GM04504 (cell line): ENCODE measurements at places on chromosomes 12 and 14.

DNA sequence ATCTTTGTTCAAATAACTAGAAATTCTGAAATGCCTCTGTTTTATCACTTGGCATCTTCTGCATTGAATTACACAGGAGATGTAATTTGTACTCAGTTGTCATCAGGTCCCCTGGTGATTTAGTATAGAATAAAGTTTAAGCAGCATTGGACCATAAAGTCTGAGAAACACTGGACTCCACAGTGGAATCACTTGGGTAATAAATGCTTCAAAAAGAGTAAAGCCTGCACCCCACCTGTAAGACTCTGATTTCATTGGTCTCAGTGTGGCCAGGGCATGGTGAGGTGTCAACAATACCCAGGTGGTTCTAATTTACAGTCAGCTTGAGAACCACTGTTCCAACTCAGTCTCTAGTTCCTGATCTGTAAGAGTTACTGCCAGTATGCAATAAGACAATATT, 148.9 kb downstream of the ITPR2 start:
- no peak for DNase-seq

DNA sequence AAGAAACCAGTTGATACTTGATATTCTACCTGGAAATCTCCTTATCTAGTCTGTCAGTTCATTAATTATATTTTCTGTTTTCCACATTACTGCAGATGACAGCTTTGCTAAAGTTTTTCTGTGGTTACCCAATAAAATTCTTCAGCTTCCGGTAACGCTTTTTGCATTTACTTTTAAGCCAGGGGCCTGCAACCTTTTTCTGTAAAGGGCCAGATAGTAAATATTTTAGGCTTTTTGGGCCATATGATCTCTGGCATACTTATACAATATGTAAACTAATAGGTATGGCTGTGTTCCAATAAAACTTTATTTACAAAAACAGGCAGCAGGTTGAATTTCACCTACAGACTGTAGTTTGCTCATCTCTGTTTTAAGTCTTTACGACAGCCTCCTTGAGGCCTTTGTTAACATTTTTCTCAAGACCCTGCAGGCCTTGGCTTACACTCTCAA, 48.3 kb downstream of the SPATS2 start:
- no peak for DNase-seq

DNA sequence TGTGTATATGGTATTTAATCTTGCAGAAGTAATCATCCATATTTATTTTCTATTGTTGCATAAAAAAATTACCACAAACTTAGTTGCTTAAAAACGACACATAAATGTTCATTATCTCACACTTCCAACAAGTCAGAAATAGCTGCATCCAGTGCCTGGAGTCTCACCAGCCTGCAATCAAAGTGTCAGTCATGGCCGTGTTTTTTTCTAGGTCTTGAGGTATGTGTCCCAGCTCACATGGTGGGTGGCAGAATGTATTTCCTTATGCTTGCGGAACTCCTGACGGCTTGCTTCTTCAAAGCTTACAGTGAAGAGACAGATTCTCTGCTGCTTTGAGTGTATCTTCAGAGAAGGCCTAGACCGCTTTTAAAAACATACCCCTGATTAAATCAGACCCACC, 670.2 kb upstream of the LMO3 start:
- DNase-seq: no peak

GRCh38 chr12:116595186-116595585, 36.0 kb downstream of the MAP1LC3B2 start:
- peak; percentile 59 for DNase-seq

DNA sequence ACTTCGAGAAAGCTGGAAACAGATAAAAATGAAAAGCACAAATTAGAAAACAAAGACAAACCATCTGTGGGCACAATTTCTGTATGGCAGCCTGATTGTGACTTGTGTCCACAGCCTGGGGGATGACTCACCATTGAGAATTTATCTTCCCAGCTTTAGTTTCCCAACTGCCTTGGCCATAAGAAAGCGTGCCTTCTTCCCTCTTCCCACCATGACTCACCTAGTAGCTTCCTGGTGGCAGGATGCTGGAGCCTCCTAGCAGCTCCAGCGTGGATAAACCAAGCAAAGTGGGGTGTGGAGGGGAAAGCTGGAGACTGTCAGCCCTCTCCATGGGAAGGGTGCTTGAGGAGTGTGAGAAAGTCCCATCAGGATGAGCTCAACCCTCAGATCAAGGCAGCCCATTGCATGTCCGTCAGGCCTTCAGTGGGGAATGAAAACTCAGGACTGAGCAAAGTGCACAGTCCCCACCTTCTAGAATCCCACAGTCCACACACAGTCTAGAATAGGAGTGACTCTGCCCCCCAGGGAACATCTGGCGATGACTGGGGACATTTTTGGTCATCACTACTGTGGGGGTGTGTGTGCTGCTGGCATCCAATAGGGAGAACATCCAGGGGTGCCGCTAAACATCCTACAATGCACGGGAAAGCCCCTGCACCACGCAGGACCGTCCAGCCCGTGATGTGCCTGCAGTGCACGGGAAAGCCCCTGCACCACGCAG, 22.4 kb upstream of the SERPINA6 start:
- peak; percentile 92 for DNase-seq

GRCh38 chr14:92514844-92515514, 1.4 kb downstream of the RIN3 start:
- DNase-seq: no peak

- no peak for DNase-seq
Observed at GRCh38 chr14:85413836-85414526, 116.0 kb upstream of the FLRT2 start.

GRCh38 chr12:129052373-129052772, 199.1 kb downstream of the GLT1D1 start:
- no peak for DNase-seq

DNA sequence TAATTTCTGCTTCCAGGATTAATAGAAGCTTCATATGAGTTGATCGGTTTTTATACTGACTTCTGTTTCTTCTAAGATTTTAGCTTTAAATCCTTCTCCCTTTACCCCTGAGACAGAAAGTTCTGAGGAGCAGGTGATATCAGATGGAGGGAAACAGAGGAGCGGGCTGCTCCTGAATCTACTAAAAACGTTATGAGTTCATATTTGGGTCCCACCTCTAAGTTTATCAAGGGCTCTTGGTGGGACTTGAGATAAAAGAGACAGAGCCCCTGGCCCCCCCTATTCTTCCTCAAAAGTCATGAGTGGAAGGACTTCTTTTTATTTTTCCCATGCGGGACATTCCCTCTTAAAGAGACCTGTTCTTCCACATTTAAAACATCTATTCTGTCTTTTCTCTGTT, 23.8 kb downstream of the CLEC2A start:
- DNase-seq: no peak

DNA sequence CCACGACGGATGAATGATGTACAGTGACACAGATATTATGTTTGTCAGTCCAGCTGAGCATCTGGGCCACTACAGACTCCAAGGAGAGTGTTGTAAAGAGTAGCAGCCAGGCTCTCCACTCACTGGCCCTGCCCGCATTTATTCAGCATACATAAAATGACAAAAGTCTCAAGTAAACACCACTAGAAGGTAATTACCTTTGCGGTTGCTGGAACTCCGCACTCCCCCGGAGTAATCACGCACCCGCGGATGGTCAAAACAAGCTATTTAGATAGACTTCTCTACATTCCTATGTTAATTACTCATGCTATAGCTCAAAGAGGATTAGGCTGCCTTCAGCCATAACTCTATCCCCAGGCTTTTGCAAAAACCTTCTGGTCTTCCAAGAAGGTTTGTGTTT, 18.8 kb upstream of the STRAP start:
- no peak for DNase-seq

GRCh38 chr12:132899033-132899432, 11.6 kb upstream of the CHFR start:
- DNase-seq: no peak

GRCh38 chr12:89353188-89353822, 1.0 kb upstream of the DUSP6 start:
- peak; percentile 31 for DNase-seq

GRCh38 chr14:62532181-62532580, 513.1 kb downstream of the KCNH5 start:
- DNase-seq: no peak

DNA sequence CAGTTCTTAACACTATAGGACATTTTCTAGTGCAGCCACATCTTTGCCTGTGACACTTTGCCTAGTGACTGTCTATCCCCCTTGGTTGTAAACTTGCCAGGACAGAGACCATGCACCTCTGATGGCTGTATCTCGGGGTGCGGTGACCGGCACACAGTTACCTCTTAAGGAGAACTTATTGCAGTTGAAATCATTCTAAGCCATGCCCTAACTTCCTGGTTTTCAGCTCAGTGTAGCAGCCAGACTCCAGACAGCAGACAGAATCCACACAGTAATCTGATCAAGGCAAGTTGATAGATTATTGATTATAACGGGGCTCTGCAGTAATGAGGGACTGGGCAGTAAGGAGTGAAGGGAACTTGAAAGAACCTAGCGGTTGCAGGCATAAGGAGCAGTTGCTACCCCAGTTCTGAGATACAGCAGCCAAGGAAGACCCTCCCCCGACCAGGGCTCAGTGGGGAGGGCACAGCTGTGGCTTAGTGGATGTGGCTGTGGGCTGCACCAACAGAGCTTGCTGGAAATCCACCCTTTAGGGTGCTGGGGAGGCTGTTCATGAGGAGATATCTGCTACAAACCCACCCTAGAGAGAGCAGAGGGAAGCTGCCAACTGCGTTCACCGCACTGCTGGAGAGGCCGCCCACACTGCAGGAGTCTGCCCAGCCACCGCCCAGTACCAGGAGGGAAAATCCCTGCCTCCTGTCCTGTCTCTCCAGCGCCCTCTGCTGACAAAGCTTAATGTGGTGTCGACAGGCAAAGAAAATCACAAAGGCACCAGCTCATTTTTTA, 58.2 kb upstream of the BEGAIN start:
- peak; percentile 43 for DNase-seq

DNA sequence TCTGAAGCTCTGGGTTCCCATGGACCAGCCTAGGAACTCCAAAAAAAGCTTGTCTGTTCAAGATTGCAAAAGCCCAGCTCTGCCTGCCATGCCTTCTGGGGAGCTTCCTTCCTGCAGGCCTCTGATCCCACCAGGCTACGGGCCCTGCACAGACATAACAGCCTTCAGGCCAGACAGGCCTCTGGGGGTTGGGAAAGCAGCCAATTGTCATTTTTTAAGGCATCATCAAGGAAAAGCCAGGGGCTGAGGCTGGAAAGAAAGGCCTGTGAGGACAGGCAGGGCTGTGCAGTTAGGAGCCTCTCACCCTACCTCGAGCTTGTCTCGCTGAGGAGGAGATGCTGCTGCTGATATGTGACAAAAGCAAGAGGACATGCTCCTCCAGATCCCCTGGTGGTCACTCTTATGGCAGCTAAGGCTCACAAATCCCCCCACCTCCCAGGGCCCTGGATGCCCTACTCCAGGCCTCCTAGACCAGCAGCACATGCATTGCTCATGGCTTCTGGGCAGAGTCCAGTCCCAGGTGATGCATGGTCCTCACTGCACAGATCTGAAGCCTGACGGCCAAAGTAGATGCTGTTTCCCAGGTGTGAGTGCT, 2.9 kb downstream of the TMEM229B start:
- no peak for DNase-seq

DNA sequence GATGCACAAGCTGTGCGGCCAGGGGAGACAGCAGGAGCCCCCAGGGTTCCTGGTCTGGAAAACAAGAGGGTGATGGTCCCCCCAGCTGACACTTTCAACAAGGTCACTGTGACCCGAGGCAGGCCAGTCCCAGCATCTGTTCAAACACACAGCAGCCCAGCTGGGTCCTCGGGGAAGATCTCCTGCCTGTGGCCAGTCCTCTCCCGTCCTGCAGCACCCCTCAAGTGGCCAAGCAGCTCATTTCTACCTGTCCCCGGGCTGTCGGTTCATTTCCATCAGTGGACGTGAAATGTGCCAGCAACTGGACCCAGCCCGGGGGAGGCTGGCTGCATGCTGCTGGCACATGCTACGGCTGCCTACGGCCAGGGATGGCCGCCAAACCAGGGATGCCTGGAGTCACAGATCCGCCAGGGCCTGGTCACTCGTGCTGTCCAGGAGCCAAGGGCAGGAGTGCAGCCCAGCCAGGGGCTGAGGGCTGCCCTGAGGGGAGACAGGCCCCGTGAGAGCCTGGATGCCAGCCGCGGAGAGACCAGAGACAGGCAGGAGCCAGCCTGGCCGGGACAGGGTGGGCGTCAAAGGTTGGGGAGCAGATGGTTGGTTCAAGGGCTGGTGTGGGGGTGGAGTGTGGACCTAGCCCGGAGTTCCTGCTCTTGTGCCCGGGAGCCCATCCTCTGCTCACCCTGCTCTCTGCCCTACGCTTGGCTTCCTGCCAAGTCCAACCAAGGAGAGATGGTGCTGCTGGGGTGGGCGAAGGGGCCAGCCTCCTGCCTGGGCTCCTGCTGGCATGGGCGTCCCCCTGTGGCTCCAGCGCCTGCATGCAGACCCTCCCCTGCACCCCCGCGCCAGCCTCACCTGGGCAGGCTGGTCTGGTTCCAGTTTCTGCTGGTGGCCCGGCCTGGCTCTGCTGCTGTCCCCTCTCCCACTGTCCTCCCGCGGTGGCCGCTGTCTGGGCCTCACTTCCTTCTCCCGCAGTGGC, 143.8 kb downstream of the ADGRD1 start:
- no peak for DNase-seq

- DNase-seq: no peak
Observed at GRCh38 chr12:110860833-110861296, 14.1 kb downstream of the CCDC63 start.

DNA sequence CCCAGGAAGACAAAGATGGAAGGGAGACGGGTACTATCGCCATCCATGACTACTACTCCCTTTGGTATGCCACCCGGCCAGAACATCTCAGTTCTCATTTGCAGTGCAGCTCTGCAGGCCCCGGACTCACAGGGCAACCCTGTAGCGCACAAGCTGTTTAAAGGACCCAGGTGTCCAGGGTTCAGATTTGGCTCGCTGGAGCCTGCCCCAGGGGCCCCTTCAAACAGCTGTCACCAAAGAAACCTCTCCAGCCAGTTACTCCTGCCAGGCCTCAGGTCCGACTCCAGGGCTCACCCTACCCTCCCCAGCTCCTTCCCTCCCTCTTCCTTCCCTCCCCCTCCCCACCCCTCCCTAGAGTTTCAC, 5.5 kb upstream of the CHD4 start:
- DNase-seq: no peak

GRCh38 chr14:24941719-24942118, 108.2 kb downstream of the STXBP6 start:
- no peak for DNase-seq

- DNase-seq: no peak
Observed at GRCh38 chr14:62308891-62309290, 546.7 kb downstream of the SNAPC1 start.

GRCh38 chr12:56634242-56634836, 4.2 kb upstream of the BAZ2A start:
- no peak for DNase-seq
